ENCODE measurements at places on chromosomes 7 and 10.

- DNase-seq, result no peak
Observed at GRCh38 chr10:18109341-18109870, 30.8 kb upstream of the CACNB2 start.

DNA sequence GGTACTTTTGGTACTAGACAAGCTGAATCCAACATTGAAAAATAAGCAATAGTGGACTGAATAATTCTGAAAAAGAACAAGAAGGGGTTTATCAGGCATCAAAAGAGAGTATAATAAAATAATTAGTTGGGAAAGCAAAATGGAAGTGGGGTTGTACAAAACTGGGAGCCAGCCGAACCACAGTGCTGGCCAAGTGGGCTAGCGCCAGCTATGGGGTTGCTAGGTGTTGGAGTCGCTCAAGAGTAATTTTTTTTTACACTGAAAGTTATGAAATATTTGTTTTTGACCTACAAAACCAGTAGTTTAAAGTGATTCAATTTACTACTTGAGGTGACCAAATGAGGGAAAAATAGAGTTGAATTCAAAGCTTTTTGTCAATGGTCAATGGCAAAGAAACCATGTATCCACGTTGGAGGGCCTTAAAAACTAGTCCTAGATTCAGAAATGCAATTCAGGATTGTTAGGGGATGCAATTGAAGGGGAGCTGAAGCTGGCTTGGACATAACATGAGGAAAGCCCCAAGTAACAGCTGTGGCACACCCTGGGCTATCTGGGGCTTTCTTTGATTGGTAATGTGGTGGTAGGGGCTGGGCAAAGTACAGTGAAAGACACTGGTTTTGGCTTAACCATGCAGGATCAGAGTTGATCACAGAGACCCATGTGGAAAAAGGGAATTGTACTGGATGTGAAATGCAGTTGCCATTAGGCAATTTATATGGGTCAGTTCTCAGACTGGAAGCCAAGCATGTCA lies 28.3 kb upstream of the MSMB start:
- DNase-seq, result no peak

- no peak for DNase-seq
Observed at GRCh38 chr7:4209966-4210365, 472.1 kb upstream of the FOXK1 start.

DNA sequence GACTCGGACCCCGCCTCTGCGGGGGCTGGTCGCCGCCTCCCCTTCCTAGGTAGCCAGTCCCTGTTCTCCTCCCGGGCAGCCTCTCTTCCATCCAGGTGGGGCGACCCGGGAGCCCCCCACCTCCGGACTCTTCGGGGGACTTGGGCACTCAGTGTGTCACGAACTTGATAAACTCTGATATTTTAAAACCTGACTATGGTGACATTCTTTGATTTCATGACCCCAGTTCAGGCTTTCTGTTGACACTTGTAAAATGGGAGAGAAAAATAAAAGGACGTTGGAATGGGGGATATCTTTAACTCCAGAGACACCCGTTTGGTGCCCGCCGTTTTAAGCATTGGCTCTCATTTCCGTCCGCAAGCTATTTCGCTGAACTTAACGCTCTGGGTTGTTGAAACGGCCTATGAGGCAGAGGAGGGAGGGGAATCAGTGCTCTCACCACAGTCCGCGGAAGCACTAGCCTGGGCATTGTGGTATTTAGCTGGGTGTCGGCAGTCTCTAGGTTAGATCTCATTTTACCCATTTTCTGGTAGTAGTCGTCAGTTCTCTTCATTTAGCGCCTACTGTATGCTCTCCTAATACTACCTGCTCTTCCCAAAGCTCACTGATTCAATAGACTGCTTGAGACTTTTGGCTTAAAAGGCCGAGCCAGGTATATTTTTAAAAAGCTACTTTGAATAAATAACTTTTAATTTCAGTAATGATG lies 738 bp downstream of the VPS26A start:
- DNase-seq, result no peak

DNA sequence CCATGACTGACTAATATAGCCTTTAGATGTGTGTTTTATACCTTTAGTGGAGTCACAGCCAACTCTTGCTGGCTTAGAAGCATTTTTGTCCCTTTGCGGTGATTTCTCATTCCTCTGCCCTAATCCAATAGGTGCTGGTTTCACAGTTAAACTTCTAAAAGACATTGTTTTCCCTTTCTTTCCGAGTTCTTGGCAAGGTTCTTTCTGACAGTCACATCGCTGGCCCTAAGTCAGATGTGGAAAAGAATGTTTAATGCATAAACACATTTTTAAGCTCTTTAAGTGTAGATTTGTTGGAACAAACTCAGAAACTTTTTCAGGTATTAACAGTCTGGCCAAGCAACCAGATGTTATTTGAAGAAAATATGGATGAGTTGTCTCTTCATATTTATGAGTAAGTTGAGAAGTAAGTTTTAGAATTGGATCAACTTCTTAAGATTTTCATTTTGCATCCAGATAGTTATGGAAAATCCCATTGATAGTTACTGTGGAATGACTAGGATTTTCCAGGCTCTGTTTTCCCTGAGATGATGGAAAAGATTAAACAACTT lies 4.1 kb downstream of the EPDR1 start:
- DNase-seq, result no peak

DNA sequence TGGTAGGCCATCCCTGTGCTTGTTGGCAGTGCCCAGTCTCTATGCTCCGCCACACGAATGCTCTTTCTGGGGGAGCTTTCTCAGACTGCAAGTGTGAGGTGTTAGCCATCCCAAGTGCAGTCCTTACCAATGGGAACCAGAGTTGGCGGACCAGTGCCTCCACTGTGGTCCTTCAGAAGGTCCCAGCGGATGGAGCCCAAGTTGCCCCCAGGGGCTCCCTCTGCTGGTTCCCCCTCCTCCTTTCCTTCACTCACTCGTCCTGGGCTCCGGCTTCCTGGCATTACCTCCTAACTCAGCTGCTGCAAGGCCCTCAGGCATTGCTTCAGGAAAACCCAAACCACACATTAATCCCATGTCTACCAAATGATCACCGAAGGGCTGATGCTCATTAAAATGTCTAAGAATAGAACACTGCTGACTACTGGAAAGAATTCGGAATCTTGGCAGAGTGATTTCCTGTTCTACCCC lies 139.8 kb downstream of the CUBN start:
- no peak for DNase-seq

DNA sequence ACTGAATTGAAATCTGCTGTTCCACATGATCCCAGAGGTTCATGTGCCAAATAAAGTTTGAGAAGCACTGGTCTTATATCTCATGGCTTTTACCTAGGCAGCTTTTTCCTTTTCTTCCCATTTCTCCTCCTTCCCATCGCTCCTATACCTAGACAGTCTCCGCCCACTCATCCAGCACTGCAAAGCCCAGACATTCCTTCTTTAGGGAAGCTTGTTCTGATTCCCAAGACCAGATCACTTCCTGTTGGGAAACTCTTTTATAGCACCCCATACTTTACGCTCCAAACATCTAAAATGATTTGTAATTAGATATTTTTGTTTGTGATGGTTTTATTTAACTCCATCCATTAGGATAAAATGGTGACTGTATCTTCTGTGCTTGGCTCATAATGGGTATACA lies 75.9 kb downstream of the BMPER start:
- DNase-seq, result no peak

GRCh38 chr7:26991796-26992195 lies 104.0 kb downstream of the HOXA1 start:
- DNase-seq, result no peak

GRCh38 chr7:1957471-1958225 lies 275.1 kb downstream of the MAD1L1 start:
- no peak for DNase-seq

- no peak for DNase-seq
Observed at GRCh38 chr10:47059606-47060311, 148.5 kb downstream of the PTPN20 start.

DNA sequence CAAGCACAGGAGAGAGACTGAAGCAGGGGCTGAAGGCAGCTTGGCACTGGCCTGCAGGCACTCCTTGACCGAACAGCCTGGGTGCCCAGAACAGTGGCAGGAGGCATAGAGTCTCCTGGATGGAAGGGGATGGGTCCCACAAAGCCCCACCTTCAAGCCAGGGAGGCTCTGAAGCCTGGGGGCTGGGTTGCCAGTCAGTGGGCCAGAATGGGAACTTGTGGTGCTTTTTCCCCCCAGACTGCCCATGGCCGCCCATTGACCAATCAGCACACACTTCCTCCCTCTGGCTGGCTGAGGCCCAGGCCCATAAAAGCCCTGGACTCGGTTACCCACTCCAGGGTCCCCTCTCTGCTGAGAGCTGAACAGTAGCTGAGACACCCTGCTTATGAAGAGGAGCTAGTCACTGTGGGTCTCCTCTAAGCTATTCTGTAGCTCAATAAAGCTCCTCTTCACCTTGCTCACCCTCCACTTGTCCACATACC lies 109.6 kb downstream of the ELAPOR2 start:
- DNase-seq, result no peak

- no peak for DNase-seq
Observed at GRCh38 chr10:22672319-22673090, 41.9 kb downstream of the PIP4K2A start.
